ENCODE measurements at places on chromosomes 1 and 21.

DNA sequence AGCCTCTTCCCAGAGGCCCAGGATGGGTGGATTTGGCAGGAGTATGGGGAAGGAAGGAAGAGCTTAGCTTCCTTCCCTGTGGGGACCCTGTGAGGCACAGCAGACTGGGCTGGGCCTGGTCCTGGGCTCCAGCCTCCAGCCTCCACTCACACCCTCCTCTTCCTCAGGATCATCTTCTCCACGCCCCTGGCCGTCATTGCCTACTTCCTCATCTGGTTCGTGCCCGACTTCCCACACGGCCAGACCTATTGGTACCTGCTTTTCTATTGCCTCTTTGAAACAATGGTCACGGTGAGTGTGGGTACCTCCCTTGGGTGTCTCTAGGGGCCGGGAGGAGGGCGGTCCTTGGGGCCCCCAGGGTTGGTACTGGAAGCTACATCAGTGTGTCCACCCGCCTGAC lies 10.1 kb downstream of the MFSD2A start:
- no peak for DNase-seq

GRCh38 chr21:46325073-46325912 lies 1.3 kb downstream of the PCNT start:
- DNase-seq: no peak

DNA sequence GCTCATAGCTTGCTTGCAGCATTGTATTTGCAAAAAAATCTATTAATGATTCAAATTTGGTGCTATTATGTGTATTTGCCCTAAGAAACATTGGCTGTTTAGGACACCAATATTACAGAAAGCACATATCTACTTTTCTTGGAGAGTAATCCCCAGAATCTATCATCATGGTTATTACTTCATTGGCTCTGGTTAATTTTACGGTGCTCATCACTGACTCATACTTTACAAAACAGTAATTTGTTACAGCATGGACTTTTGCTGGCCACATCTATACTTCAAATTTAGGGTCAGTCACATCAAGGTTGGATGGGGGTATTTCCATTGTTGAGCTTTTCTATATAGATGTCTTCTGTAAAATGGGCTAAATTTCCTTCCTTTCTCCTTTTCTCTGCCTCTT lies 45.7 kb downstream of the SH3GLB1 start:
- DNase-seq: no peak

- no peak for DNase-seq
Measured at GRCh38 chr1:164806531-164806930, 247.5 kb downstream of the PBX1 start.

DNA sequence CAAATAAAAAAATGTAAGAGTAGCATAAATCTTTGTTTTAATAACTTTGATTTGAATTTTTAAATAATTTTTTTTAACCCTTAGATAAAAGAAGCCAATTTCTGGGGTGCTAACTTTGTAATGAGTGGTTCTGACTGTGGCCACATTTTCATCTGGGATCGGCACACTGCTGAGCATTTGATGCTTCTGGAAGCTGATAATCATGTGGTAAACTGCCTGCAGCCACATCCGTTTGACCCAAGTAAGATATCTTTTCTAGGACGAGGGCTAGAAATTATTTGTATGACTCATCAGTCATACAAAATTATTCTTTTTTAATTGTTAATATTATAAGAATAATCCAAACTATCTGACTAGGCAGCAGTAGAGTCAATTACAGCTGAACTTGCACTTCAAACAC lies 71.2 kb downstream of the GPR161 start:
- no peak for DNase-seq

DNA sequence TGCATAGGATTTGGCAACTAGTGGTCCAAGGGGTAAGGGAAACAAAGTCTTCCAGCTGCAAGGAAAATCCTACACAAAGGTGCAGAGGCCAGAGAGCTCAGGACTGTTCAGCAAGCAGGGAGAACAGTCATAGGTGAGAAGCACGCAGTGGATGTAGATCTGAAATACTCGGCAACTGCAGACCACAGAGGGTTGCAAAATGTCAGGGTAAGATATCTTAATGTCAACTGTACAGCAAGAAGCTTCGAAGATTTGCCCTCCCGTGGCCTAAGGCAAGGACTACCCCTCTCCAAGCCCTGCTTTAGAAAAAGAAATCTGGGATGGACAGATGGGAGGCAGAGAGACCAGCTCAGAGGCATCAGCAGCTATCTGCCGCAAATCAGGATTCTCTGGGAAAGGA lies 153.4 kb upstream of the IRF2BP2 start:
- DNase-seq: no peak

DNA sequence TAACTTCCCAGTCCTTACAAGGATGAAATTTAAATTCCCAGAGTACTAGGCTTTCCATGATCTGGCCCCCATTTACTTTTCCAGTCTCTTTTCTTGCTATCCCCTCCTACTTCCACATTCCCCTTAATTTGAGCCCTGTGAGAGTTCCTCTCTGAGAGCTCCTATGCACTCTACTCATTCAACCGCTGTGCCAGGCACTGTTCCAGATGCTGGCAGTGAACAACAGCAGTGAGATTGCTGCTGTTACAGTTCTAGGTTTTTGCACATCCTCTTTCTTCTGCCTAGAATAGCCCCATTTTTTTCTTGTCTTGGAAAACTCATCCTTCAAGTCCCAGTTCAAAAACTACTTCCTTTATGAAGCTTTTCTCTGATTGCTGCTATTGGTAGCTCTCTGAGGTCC lies 18.8 kb downstream of the ATF6 start:
- DNase-seq: no peak
